Motor neuron (in vitro differentiated cells): ENCODE measurements at places on chromosomes 1 and 21. TPM values are rescaled to one million over a fixed set of nuclear protein-coding genes. Genes with fewer than 3 reads are reported as not detected.
A peak's percentile ranks its signal among the peaks of the same experiment; 100 is the strongest.

- ATAC-seq: no peak
These were observed 206.3 kb downstream of the NCAM2 start for GRCh38 chr21:21204366-21204996.

GRCh38 chr1:17630048-17630830, 90.7 kb downstream of the ARHGEF10L start:
- no peak for ATAC-seq

- no peak for ATAC-seq
These were observed 34.0 kb upstream of the CHIT1 start for GRCh38 chr1:203263496-203263895.

DNA sequence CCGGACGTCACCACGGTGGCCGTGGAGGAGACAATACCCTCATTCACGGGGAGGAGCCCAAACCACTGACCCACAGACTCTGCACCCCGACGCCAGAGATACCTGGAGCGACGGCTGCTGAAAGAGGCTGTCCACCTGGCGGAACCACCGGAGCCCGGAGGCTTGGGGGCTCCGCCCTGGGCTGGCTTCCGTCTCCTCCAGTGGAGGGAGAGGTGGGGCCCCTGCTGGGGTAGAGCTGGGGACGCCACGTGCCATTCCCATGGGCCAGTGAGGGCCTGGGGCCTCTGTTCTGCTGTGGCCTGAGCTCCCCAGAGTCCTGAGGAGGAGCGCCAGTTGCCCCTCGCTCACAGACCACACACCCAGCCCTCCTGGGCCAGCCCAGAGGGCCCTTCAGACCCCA, 7.0 kb downstream of the TNFRSF14 start:
- ATAC-seq: no peak

GRCh38 chr1:111989531-111990025, at the start of gene KCND3:
Gene KCND3 (minus strand): TSS chr1:111989668.
- peak; percentile 39 for ATAC-seq

DNA sequence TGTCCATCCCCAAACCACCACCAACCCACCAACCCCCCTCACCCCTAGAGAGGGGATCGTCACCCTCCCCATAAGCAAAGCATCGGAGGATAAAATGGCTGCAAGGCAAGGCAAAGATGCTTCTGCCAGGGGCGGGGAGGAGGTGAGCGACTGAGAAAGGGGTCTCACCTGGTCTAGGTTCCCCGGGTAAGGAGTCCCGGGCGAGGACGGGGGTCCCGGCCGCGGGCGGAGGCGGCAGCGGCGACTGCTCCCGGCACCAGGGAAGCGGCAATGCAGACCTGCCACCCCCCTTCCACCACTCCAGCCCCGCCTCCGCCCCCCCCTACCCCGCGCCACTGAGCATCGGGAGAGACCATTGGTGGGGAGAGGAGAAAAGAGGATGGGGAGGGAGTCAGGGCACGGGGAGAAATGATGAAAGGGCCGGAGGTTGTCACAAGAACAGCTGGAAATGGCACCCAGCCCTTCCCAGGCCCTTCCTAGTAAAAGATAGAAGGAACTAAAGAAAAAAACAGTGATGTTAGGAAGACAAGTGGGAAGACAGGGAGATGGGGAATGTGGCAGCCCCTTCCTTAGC, at the start of gene SV2A:
SV2A (minus strand) TSS at position 274 of the 574 bp plus-strand sequence. CDS start 4,004 bp downstream, outside the sequence.
- ATAC-seq: peak; percentile 90

- no peak for ATAC-seq
These were observed 455.1 kb upstream of the VAMP3 start for GRCh38 chr1:7315946-7316345.

GRCh38 chr1:21734526-21734925, 48.4 kb downstream of the USP48 start:
- no peak for ATAC-seq

- ATAC-seq: no peak
These were observed 1.6 kb downstream of the NFIA start for GRCh38 chr1:61083807-61084440.

ODF2L gene
- 52.7 and 60.2 TPM in 2 replicates for total RNA-seq

DNA sequence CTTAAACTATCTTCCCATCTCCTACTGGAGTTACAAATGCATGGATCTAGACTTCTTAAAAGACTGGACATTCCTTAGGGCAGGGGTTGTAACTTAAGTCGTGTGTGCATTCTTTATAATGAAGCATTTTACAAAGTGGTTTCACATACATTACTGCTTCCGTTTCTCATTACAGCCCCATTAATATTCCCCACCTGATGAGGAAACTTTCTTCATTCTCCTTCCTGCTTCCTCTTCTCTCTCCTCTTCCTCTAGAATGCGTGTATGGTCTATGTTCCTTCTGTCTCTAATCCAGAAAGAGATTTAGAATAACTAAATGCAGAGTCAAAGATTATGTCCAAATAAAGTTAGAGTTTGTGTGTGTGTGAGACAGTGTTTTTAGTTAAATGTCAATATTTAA, 1.8 kb upstream of the CAP1 start:
- ATAC-seq: no peak

DNA sequence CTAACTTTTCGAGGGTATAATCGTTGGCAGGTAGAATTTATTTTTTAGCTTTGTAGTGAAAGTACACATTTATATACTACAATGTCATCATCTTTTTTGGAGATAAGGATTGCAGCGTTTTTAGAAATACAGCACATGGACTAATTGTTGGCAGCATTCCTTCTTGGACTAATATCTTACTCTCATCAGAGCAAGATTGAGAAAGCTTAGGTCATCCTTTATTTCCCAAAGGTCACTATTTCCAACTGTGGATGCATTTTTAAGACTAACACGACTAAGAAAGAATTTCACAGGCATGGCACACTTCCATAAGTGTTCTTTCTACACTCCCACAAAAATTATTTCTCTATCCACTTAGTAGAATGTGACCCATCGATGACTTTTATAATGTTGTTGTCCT, 732.3 kb downstream of the NCAM2 start:
- ATAC-seq: no peak

GRCh38 chr1:1054971-1055370, 19.1 kb downstream of the RNF223 start:
- no peak for ATAC-seq

DNA sequence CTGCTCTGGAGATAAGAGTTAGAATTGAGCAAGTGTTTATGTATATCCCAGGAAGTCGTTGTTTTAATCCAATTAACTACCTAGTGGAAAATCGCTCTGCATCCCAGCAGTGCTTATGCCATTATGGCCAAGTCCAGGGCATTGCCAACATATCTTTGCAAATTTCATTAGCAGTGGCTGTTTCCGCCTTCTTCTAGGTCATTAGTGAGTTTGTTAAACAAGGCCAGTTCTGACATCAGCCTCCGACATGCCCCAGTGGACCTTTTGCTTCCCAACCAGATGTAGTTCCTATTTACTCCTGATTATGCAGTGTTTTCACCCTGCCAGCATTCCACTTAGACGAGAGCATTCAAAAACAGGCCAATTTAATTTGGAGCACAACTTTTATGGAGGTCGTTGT, 106.8 kb upstream of the FAM78B start:
- no peak for ATAC-seq

DNA sequence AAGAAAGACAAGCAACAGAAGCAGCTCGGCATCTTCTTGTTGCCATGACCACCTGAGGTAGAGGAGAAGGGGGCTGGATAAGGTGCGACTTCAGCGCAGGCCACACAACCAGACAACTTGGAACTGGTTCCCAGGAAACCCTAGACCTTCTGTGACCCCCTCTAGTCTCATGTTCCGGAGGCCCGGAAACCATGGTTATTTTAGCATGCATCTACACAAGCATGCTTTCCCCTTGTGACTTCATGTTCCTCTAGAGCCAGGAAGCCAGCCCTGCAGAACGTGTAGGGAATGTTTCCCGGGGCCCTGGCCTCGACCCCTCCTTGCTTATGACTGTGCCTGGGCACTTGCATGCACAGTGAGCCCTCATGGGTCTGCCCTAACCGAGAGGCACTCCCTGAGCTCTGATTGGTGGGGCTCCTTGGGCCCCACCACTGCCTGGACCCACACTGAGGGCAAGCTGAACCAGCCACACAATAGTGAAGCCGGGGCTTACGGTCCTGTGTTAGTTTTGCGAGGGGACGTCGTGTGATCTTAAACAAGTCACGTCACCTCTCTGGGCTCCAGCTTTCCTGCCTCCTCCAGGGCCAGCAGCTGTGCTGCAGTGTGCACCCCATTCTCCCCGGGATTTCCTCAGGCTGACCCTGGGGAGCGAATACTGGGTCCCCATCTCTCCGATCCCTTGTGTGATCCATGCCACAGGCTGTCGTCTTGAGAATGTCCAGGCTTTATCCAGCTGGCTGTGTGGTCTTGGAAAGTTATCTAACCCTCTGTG, 12.0 kb upstream of the MX2 start:
- no peak for ATAC-seq

DNA sequence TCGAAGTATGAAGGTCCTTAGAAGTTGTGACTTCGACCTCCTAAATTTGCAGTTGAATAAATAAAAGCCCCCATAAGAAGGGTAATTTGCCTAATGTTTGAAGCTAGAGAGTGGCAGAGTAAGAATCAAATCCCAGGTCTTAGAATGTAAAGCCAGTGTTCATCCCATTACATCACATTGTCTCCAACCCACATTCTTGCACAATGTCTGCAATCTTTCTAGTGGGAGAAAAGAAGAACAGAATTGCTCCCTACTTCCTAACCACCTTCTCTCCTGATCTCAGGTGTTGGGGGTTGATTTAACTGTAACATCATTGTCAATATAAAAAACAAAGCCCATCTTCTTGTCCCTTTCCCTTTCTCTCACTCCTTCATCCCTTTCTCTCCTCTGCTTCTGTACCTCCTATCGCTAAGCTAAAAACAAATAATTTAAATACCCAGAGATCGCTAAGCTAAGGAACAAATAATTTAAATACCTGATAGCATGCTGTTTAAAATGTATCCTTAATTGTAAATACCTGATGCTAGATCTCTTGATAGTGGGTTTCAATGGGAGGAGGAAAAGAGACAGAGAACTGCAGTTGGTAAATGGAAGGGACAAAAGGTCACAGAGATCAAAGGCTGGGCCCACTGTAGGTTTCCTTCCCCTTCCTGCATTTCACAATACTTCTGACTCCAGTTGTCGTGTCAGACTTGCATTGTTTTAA, 32.1 kb upstream of the CCDC190 start:
- ATAC-seq: no peak
